ENCODE measurements at places on chromosomes 5 and 9.

DNA sequence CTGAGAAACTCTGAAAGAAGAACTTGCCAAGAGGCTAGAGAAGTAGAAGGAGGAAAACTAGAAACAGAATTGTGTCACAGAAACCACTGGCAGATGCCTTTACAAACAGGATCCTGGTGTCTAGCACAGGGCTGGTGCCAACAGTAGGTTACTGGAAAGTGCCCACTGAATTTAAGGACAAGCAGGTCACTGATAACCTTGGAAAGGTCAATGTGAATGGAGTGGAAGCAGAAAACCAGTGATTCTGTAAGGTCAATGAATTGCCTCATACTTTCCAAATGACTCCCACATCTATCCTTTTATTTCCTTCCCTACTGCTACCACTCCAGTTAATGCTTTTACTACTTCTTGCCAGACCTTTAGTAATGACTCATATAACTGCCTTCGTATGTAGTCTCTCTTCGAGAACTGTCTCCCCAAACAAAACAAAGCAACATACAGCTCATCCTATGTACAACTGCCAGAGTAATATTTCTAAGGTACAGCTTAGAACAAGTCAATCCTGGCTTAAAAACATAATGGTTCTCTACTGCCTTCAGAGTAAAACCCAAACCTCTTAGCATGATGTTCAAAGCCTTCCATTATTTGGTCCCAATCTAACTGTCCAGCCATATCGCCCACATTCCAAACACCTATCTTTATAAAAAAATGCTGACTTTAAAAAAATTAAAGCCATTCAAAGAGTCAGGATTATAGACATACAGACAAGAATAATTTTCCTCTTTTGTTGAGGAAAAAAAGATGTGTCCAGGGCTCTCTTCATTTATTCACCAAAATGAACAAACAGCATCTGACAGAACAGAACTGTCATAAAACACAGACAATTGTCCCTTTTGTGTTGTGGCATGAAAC, 52.5 kb downstream of the NR3C1 start:
- DNase-seq = no peak

DNA sequence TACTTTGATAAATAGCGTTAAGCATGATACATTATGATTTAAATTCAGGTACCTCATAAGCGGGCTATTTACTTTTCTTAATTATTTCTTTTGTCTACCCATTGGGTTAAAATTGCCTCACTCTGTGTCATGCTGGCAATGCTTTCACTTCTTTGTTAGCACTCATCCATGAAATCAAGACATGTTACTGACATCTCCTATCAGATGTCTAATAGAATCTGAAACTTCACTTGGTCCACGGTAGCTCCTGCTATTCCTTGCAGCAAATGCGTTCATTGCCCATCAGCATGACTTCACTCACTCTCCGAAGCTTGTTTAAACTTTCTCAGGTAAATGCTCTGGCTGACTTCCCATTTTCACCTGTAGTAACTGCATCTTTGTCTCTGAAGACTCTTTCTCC, 193.5 kb upstream of the EDIL3 start:
- DNase-seq = no peak

DNA sequence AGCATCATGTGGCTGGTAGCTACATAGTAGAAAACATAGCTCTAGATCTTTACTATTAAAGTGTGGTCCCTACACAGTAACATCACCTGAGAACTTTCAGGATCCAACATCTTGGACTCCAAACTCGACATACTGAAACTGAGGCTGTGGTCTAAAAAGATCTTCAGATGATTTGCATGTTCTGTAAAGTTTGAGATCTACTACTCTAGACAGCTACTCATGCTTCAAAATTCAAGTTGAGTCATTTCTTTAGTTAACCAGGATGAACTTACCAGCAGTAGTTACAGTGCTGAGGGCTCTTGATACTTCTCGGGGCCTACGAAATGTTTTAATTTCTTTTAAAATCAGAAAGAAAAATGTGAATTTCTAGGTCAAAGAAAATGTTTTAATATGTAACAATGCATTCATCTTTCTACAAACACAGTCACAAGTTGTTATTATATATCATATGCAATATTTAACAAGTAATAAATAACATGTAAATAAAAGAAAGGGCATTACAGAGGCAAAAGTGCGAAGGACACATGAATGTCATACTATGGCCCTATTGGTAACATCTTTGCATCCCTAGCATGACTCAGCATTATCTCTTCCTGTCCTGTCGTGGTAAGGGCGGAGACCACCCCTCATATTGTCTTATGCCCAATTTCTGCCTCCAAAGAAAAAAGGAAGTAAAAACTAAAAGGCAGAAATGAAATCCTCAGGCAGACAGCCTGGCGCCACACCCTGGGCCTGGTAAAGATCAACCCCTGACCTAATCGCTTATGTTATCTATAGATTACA, 563.9 kb upstream of the TLE4 start:
- DNase-seq = no peak

- no peak for DNase-seq
Observed at GRCh38 chr9:114286146-114286679, 36.7 kb upstream of the ORM1 start.

GRCh38 chr9:133142684-133143622, 20.8 kb downstream of the GBGT1 start:
- DNase-seq = peak; percentile 47

- DNase-seq = no peak
Observed at GRCh38 chr5:138664276-138664943, 88.8 kb upstream of the CTNNA1 start.

DNA sequence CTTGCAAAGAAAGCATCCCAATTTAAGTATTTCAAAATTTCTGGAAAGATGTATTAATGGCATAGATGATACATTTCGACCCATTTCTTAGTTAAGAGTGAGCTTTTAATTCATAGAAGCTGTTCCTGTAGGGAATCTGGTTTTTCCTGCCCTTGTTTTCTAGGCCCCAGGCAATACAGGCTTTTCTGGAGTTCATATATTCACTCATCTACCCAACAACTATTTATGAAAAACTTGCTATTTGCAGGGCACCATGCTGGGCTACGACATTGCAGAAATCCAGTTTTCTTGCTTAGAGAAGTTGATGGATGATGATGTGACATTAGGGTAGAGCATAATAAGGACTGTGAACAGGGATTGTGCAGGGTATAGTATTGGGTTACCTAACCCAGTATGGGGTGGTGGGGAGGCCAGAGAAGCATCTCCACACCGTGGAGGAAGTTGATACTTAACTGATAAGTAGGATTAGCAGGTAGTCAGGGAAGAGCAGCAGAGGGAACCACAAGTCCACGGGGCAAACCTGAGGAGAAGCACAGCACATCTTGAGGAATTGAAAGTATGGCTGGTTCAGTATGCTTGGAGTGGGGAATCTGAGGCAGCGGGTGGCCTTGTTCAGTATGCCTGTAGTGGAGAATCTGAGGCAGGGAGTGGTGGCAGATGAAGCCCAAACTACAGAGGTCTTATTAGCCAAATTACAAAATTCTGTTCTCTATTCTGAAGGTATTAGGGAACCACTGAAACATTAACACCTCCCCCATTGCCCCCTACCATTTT, 247.5 kb downstream of the ARRDC3 start:
- no peak for DNase-seq

GRCh38 chr9:106745457-106745856, 117.5 kb upstream of the ZNF462 start:
- DNase-seq = no peak

GRCh38 chr5:57210633-57211032, 36.8 kb downstream of the GPBP1 start:
- DNase-seq = no peak

DNA sequence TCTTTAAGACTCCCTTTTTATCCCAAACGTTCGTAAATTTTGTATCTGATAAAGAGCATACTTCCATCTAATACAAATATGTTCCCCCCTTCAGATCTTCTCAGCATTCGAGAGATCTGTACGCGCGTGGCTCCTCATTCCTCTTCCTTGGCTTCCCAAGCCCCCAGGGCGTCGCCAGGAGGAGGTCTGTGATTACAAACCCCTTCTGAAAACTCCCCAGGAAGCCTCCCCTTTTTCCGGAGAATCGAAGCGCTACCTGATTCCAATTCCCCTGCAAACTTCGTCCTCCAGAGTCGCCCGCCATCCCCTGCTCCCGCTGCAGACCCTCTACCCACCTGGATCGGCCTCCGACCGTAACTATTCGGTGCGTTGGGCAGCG, 19.9 kb downstream of the CDKN2A start:
- DNase-seq = no peak

- no peak for DNase-seq
Observed at GRCh38 chr5:1735320-1735970, 64.2 kb downstream of the MRPL36 start.

- DNase-seq = no peak
Observed at GRCh38 chr9:76107482-76107881, 217.0 kb downstream of the PCSK5 start.

GRCh38 chr5:159850160-159850559, 66.1 kb upstream of the ADRA1B start:
- no peak for DNase-seq

- DNase-seq = no peak
Observed at GRCh38 chr5:90169078-90169477, 240.5 kb downstream of the CETN3 start.

DNA sequence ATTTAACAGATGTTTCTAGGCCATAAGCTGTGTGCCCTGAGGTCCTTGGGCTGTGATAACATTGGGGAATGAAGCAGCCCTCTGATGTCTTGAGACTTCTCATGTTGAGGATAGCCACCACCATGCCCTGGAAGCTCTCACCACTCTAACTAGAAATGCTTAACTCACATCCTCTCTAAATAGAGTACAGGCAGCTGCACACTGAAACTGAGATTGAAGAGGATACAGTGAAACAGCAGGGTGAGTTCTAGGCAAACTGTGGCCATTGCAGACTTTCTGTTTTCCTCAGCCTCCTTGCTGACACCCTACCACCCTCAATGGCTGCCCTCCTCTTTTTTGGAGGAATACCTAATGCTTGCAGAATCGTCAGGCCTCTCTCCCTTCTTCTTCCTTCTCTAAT, 22.4 kb downstream of the UTP15 start:
- no peak for DNase-seq

GRCh38 chr5:146877178-146877681, 1.3 kb downstream of the PPP2R2B start:
- no peak for DNase-seq

- no peak for DNase-seq
Observed at GRCh38 chr5:124866355-124867136, 120.1 kb upstream of the ZNF608 start.

GRCh38 chr5:17314907-17315471, 97.6 kb downstream of the BASP1 start:
- no peak for DNase-seq

DNA sequence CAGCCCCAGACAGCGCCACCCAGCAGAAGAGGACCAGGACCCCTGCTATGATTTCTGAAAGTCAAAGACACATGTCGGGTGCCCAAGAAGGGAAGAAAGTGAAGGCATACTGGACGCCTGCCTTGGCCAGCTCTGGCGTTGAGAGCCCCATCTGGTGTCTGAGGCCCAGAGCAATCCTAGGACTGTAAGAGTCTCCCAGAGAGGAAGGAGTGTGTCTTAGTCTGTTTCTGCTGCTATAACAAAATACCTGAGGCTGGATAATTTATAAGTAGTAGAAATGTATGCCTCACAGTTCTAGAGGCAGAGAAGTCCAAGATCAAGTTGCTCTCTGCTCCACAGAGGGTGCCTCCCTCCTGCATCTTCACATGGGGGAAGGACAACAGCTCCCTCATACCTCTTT, 10.8 kb downstream of the RASGEF1C start:
- DNase-seq = no peak

GRCh38 chr9:8863886-8864544, 1064.4 kb upstream of the DMAC1 start:
- no peak for DNase-seq

- DNase-seq = peak; percentile 82
Observed at GRCh38 chr5:132473019-132473531, 17.5 kb downstream of the IRF1 start.

GRCh38 chr9:36787709-36788108, 215.0 kb downstream of the MELK start:
- no peak for DNase-seq

DNA sequence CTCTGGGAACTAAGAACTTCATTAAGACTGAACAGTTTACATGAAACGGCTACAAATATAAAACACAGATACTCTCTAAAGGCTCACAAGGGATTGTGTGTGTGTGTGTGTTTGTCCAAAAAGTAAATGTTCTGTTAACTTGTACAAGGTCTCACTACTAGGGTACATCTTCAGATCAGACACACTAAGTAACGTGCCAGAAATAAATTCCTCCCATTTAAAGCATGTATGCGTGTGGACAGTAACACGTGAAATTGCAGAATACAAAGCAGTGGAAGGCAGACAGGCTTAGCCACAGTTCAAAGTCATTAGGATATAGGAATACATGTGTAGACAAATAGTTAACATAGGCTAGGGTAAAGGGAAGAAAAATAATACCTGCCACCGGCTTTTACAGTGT, 1.8 kb downstream of the BNC2 start:
- DNase-seq = no peak

DNA sequence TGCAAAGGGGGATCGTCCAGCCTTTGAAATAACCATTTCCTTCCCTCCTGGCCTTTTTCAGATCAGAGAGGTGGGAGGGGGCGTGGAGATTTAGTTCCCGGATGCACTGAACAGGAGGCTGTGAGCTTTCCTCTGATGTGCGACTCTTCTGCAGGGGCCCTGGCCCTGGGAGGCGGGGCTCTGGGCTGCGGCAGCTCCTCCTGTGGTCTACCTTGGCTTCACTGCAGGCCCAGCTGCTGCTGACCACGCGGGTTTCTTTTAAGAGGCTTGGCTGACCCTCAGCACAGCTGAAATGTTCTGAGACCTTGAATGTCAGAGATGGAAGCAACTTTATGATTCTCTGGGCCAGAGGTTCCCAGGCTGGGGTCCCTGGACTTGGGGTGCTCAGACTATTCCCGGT, 27.0 kb upstream of the COL15A1 start:
- DNase-seq = no peak

DNA sequence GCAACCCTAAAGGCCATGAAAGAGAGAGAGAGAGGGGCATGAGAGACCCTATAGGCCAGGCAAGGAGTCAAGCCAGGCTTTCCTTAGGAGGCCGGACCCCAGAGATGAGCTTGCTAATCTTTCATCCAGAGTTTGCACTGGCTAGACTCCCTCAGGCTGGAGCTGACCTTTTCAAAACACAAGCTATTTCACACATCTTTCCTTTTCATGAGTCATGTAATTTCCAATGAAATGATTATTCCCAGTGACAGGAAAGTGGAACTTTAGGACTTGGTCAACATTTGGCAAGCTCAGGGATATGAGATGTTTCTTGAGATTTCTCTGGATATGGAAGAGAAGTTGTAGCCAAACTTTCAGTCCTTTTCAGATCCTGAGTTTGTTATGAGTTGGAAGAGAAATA, 117.7 kb downstream of the TARS1 start:
- DNase-seq = no peak

DNA sequence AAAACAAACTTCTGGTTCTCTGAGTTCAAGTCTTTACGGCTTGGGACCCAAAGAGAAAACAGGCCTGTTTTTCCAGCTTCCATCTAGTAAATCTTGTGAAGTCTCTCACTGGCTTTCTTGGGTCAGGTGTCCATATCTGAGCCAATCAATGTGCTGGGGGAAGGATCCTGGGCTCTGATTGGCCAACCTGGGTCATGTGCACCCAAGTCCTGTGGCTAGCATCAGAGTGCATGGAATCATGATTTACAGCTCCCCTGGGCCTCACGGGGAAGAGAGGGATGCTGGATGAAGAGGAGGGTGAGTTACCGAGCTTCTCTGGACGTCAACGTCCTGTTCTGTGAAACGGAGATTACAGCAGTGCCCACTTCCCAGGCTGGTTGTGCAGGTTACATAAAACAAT, 19.4 kb downstream of the CXCL14 start:
- DNase-seq = no peak

Data from T-helper 22 cell (primary cell).